ENCODE measurements at places on chromosomes 2 and 18.

DNA sequence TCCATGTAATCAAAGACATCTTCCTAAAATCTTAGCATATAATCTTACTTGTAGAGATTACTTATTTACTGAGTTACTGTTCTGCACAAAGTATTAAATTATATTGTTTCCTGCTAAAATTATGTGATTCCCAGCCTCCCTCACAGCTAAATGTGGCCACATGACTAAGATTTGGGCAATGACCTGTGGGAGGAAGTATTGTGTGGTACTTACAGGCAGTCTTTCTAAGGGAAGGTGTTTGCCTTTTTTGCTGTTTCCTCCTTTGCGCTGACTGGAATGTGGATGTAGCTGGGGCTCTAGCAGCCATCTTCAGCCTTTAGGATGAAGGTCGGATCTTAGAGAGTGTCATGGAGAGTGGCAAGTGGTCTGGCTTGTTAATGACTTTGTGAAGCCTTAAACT lies 146.3 kb upstream of the APCDD1 start:
- no peak for DNase-seq

DNA sequence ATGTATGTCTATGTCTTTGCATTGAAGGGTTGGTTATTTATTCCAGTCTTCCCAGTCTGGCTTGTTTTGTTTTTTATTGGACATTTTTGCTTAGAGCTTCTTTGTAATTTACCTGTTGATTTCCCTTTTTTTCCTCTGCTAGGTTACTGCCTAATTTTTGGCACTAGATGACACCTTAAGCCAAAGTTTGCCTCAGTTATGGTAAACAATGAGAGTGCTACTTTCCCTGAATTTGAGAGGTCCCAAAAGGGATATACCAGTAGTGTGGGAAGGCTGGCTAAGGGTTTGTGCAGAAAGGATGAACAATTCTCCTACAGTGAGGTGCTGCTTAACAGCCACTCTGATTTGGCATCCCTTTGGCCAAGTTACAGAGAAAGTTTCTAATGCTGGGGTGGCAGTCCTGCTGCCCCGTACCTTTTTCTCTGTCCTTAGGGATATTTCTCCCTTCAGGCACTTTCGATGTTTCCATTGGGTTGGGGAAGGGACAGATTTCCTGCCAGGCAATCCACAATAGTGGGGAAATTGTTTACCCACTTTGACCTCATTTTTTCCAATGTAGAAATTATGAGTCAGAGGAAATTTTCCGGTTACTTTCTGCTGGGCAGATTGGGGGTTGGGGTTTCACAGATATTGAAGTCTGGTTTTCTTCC lies 354.9 kb downstream of the PTPRM start:
- no peak for DNase-seq

- DNase-seq = no peak
These were observed 190.9 kb upstream of the FOSL2 start for GRCh38 chr2:28201671-28202180.

DNA sequence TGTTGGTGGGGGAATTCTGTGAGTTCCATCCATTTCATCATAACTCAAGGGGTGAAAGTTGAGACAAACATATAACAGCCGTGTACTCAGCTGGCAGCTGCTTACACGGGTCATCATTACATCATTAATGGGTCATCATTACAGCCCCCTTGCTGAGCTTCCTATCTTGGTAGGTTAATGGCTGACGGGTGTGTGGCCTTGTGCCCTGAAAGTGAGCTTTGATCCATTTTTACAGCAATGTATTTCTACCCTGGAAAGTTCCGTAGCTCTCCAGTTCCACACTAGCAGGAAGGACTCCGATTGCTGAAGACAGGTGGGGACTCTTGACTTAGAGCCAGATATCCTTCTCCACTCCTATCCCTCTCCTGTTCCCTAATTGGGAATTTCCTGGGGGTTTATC lies 105.2 kb upstream of the DLX2 start:
- DNase-seq = no peak

DNA sequence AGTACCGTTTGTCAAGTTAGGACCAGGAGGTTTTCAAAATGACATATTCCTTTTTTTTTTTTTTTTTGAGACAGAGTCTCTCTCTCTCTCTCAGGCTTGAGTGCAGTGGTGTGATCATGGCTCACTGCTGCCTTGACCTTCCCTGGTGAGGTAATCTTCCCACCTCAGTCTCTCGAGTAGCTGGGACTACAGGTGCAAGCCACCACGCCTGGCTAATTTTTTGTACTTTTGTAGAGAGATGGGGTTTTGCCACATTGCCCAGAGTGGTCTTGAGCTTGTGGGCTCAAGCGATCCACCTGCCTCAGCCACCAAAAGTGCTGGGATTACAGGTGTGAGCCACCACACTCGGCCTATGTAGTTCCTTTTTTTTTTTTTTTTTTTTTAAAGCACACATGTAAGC lies 127.9 kb upstream of the SEC11C start:
- DNase-seq = no peak

- DNase-seq = no peak
These were observed 128.8 kb downstream of the MREG start for GRCh38 chr2:215884451-215885087.

- DNase-seq = no peak
These were observed 5.6 kb downstream of the RAB12 start for GRCh38 chr18:8614875-8615274.

GRCh38 chr18:22412176-22412911 lies 5.4 kb downstream of the CTAGE1 start:
- DNase-seq = no peak

GRCh38 chr2:168056242-168056787 lies 191.1 kb downstream of the STK39 start:
- DNase-seq = no peak

GRCh38 chr2:232228971-232229894 lies 149.3 kb upstream of the ALPP start:
- DNase-seq = peak; percentile 26

GRCh38 chr2:67503066-67503795 lies 106.1 kb downstream of the ETAA1 start:
- DNase-seq = no peak

DNA sequence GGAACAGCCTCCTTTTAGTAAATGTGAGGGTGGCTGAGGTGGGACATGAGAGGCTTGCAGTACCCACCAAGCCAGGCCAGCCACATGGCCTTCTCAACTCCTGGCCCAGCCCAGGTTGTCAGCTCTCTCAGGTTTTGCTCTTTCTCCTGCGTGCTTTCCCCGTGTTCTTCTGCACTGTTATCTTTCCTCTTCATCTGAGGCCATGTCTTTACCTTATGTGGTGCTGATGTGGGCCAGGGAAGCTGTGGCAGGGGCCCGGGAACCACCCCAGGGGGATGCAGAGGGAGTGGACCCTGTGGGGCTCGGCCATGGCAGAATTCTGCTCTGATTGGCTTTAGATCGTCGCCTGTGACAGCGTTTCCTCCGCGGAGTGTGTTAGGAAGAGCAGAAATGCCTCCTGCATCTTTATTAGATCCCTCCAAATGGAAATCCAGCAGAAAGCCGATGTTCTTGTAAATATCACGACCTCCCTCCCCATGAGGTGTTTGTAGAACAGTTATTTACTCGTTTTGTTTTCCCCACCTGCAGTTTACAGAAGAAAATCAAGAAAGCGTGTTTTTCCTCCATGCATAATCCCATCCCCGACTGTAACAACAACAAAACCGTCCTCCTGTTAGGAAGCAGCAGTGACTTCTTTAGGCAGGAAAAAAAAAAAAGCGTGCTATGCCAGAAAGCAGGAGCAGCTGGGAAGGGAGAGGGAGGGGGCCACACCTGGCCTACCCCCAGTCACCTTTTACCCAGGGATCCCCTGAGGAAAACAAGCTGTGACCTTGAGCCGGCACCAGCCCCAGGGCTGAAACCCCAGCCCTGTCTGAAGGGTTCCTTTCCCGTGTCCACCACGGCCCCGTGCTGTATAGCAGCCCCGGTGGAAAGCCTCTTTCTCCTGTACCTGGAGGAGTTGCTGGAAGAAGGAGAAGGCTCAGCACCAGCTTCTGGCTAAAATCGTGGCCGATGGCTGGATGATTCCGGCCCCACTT lies 54.8 kb downstream of the HPCAL1 start:
- no peak for DNase-seq

DNA sequence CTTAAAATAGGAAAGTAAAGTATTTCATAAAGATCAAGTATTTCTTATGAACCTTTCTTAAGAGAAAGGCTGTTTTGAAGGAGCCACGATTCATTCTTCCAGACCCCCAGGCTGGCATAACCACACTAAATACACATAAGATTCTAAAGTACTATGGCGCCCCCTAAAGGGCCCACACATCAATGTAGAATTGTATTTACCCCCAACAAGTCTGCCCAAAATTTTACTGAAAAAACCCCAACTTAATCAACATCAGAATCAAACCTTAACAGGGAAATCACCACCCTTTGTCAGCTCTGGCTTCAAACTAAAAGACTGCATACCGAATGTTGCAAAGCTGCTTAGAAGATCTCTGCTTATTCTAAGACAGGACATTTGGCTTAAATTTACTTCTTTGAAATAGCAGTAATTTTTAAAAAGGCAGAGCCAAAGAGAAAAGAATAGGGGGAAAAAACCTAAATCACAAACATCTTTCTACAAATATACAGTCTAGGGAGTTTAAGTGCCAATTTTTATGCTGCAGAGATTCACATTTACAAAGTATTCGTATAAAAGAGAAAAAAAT lies 20.4 kb upstream of the BCL2 start:
- no peak for DNase-seq

- peak; percentile 27 for DNase-seq
These were observed 557.5 kb downstream of the ARHGAP15 start for GRCh38 chr2:143686585-143687164.
